Chondrocyte (in vitro differentiated cells): ENCODE measurements at places on chromosomes 7 and 10. TPM values are rescaled to one million over a fixed set of nuclear protein-coding genes. Genes with fewer than 3 reads are reported as not detected.

GRCh38 chr7:142001163-142001874 is 5.6 kb downstream of the MGAM start:
- no peak for DNase-seq

- no peak for DNase-seq
These were observed 201.4 kb upstream of the SH2B2 start for GRCh38 chr7:102085218-102085772.

- DNase-seq = no peak
These were observed 108.9 kb upstream of the ASAH2 start for GRCh38 chr10:50360077-50360850.

Gene ZEB1
- total RNA-seq = 63.1 to 99.0 TPM (median 63.3 TPM) in 3 replicates

- no peak for DNase-seq
These were observed 64.4 kb downstream of the GRB10 start for GRCh38 chr7:50718311-50718710.

GRCh38 chr10:121457729-121458128 is 140.5 kb downstream of the FGFR2 start:
- no peak for DNase-seq

DNA sequence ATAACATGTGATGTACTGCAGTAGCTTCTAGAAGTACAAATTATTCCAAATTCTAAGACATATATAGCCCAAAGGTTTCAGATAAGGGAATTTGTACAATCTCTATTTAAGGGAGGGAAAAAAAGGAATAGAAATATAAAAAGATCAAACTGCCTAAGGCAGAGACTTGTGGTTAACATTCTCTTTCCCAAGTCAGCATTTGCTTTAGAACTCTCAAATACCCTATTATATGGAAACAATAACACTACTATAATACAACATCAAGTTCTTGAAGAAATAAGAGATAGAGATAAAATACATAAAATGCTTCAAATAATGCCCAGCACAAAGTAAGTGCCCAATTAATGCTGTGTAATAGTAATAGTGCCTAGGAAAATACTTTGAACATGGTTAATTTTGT is 123.1 kb downstream of the CRPPA start:
- DNase-seq = no peak

- DNase-seq = no peak
These were observed 11.8 kb upstream of the TNRC18 start for GRCh38 chr7:5435291-5436002.

DNA sequence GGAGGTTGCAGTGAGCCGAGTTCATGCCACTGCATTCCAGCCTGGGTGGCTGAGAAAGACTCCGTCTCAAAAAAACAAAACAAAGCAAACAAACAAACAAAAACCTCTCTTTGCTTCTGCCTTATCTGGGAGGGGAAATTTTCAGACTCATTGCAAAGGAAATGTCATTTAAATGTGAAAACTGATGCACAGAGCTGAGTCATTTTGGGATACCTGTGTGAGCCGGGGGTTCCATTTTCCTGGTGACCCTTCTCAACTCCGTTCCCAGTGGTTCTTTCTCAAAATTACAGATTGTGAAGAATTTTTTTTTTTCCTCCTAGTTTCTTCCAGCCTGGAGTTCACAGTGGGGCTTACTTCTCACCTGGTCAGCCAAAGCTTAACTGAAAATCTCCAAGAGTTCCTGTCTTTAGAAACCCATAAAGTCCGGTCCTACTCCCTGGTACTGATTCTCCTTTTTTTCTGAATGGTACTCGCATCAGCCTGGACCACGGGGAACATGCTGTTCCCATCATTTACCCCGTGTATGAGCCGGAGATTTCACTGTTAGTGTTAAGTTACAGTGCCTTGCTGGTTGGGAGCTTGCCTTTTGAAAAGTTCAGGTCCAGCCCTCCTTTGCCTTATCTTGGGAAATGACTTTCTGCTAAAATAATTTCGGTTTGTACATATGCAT is 56.9 kb downstream of the RBM20 start:
- no peak for DNase-seq

Gene CABCOCO1
- 0.47 to 2.4 TPM (median 0.69 TPM) in 3 replicates for total RNA-seq

Gene LIPJ
- not detected in 3 replicates for total RNA-seq

- no peak for DNase-seq
These were observed 14.5 kb downstream of the AKR1B1 start for GRCh38 chr7:134444198-134444960.

- DNase-seq = no peak
These were observed 40.1 kb upstream of the ZNF273 start for GRCh38 chr7:64863021-64863420.

DNA sequence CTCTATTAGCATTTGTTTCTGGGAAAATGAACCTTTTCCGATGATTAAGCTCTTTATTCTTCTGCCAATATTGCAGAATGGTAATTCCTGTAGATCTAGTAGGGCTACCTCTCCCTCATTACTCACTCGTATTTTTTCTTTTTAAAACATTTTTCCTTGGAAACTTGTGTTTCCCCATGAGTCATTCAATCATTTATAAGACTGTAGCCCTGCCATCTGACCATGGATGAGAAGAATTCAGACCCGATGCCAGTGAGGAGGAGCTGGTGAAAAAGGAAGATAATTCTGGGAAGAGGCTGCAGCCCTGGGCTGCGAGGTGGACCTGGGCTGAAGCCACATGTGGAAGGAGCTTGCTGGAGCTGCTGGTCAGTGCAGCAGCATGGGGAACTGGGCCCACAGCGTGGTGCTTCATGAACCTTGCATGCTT is 242.8 kb downstream of the KLF6 start:
- peak; percentile 53 for DNase-seq

DNA sequence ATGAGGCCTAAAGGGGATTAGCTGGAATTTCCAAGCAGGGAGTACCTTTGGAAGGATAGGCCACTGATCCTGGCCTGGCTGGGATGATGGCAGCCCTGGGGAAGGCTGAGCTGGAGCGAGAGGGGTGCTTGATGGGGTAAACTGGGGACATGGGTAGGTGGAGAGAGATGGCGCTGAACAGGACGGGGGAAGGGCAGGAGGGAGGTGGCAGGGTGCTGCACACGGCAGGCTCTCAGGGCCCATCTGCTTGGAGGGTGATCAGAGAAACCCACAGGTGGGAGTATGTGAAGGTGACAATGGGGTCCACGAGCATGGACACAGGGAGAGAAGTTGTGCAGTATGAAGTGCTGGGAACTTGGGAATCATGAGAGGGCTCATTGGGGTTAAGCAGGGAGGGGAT is 10.3 kb downstream of the MAT1A start:
- no peak for DNase-seq

Gene RNF32
- total RNA-seq = 0.52 to 1.9 TPM (median 1.2 TPM) in 3 replicates

Gene GNAT3
- not detected in 3 replicates for total RNA-seq

DNA sequence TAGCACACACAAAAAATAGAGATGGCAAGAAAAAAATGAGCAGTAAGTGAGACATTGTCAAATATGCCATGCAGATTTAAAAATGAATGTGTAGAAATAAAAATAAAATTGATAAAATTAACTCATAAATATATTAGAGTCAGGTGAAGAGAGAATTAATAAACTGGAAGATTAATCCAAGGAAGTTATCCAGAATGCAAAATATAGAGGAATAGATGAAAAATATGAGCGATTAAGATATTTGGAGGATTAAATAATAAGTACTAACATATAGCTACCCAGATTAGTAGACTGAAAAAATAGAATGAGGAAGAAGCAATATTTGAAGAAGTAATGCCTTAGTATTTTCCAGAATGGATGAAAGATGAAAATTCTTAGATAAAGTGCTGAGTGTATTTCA is 103.4 kb downstream of the GPR158 start:
- no peak for DNase-seq

Gene EN2
- 0.15 to 0.99 TPM (median 0.15 TPM) in 3 replicates for total RNA-seq

Gene SPDYE5
- not detected in 3 replicates for total RNA-seq

GRCh38 chr10:35172146-35172545 is 45.5 kb downstream of the CREM start:
- no peak for DNase-seq

Gene ADAM12
- 92.2 to 175 TPM (median 166 TPM) in 3 replicates for total RNA-seq

- DNase-seq = peak; percentile 62
These were observed 214.0 kb downstream of the PTPRN2 start for GRCh38 chr7:158373476-158374133.

Gene RHOBTB1
- 18.6 to 19.2 TPM (median 19.0 TPM) in 3 replicates for total RNA-seq

DNA sequence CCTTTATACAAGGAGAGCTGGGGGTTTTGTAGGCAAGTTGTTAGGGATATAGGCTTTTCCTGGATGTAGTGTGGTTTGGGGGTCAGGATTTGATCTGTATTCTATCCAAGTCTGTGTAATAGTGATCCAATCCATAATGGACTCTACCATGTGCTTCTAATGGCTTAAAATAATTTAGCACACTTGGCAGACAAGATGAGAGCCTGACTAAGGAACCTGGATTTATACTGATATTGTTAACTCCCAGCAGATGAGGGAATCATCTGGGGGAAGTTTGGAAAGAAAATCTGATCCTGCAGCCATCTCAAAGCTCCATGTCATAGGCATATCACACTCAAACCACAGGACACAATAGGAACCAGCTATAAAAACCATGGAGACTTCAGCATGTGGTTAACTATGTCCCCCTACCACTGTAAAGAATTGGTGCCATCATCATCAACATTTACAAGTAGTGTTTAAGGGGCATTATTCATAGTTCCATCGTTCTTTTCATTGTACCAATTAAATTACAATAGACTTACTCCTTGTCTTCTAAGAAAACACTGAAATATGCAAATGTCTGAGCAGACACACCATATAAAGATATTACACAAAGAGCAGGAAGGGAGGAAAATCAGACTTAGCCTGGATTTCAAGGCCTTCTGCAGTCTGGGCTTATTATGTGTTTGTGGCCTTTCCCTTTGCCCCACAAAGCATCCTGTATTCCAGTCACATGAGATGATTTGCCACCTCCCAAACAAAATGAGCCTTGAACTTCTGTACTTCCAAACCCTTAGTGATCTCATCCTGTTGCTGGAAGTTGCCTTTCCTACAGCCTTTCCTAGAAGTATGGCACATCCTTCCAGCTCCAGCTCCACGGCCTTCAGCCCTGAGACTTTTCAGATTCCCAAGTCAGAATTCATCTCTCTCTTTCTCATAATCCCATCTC is 22.5 kb upstream of the HPS1 start:
- DNase-seq = no peak

DNA sequence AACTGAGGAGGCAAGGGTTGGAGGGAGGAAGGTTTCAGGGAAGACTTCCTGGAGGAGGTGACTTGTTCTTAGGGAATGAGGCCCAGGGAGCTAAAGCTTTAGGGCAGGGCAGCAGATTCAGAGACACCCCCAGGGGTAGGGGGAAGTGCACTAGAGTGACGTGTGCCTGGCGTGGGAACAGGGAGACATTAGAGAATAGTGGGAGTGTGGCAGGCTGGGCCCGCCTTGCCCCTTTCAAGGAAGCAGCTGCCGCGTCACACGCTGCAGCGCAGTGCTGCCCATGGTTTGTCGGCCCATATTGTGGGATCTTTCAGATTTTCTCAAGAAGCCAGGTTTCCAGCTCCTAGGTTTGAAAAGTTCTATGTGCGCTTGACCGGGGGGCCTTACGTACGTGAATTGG is 139.4 kb downstream of the LHPP start:
- DNase-seq = peak; percentile 46

DNA sequence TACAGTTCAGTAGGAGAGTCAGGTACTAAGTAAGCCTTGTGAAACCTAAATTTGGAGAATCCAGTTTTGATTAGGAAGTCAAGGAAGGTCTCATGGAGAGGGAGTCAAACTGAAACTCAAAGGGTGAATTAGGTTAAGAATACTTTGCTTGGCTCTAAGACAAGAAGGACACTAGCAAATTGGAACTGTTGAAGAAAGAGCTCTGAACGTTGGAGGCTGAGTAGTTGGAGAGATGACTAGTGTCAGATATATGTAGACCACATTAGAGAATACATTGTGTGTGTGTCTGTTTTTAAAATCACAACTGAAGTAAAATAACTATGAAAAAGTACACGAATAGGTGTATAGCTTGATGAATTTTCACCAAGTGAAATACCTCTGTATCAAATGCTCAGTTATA is 6.3 kb downstream of the VPS26A start:
- DNase-seq = no peak

DNA sequence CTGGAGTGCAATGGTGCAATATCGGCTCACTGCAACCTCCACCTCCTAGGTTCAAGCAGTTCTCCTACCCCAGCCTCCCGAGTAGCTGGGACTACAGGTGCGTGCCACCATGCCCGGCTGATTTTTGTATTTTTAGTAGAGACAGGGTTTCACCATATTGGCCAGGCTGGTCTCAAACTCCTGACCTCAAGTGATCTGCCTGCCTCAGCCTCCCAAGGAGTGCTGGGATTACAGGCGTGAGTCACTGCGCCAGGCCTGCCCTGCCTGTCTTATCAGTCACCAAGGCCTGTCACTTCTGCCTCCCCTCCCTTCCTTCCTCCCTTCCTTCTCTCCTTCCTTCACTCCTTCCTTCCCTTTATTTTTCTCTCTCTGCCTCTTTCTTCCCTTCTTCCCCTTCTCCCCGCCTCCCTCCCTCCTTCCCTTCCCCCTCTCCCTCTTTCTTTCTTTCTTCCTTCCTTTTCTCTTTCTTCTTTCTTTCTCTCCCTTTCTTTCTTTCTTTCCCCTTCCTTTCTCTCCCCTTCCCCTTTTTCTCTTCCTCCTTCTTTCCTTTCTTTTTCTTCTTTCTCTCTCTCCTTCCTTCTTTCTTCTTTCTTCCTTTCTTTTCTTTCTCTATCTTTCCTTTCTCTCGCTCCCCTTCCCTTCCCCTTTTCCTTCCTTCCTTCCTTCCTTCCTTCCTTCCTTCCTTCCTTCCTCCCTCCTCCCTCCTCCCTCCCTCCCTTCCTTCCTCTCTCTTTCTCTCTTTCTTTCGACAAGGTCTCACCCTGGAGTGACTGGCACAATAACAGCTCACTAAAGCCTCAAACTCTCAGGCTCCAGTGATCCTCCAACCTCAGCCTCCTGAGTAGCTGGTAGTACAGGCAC is 3.1 kb upstream of the ST7 start:
- DNase-seq = no peak

Gene SLC13A4
- not detected in 3 replicates for total RNA-seq

GRCh38 chr10:114100848-114101741 is 57.4 kb downstream of the ADRB1 start:
- DNase-seq = no peak

Gene KNDC1
- 0.24 to 0.72 TPM (median 0.55 TPM) in 3 replicates for total RNA-seq

- no peak for DNase-seq
These were observed 77.4 kb downstream of the MKI67 start for GRCh38 chr10:128048819-128049210.

Gene NPSR1
- total RNA-seq = not detected in 3 replicates

DNA sequence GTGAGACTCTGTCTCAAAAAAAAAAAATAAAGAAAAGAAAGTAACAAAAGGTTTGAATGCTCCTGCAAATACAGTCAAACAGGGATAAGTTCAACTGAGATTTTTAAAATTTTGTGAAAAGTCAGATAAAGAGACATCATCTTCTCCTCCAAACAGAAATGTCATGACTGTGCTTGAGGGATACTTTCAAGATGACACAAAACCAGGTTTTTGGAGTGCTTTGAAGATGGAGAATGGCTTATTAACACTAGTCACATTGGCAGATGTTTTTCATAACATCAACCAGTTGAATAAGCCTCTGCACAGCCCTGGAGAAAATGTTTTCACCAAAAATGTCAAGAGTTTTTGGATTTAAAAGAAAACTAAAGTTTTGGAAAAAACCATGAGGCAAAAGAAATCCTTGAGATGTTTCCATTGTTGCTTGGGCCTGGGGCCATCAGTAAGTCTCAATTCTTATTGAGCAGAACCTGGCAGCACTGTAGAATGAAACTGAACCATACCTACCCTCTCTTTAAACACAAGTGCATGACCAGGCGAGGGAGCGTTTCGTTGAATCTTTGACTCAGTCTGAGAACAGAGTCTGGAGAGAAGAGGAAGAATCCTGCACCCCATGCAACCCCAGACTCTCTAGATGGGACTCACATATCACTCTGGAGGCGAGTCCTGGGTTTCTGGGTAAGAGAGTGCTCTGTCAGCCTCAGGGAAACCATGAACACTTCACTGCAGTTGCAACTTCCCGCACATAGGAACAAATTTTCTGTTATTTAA is 37.4 kb upstream of the PRKCQ start:
- DNase-seq = no peak

- no peak for DNase-seq
These were observed 312.4 kb upstream of the CACNA2D1 start for GRCh38 chr7:82755705-82756551.
